ENCODE measurements at places on chromosomes 4 and X.

- no peak for DNase-seq
These were observed 328.6 kb upstream of the ARX start for GRCh38 chrX:25344161-25344936.

GRCh38 chrX:30513284-30513683, 64.3 kb downstream of the TASL start:
- DNase-seq: no peak

GRCh38 chrX:67563469-67564448, 19.9 kb downstream of the AR start:
- no peak for DNase-seq

DNA sequence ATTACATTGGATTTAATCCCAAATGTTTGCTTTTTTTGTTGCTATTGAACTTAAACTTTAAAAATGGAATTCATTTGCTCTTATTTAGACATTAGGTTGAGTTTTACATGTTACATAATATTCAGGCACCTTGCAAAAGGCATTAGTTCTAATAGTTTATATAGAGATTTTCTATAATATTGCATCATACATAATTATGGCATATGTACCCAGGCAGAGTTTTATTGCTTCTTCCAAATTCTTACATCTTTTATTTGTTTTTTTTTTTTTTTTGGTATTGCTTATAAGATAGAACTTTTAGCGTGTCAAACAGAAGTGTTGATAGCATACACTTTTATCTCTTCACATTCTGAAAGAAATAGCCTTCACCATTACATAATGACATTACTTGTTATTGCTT, 487.7 kb downstream of the GABRG1 start:
- DNase-seq: no peak

DNA sequence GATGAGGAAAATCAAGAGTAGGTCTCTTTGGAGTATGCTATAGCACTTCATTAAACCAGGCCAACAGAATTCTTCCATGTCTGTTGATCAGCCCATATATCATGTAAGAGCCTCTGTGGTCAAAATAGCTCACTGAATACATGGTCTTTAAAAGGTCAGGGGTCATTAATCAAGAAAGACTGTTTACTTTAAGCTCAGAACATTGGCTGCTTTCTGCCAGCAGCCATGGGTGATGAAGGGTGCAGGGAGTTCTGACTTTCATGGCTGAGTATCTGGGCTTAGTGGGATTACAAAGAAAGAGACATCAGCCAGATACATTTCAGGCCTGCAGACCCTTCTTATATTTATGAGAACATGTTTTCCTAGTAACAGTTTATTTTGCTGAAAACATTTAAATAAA, 7.1 kb upstream of the C4orf54 start:
- DNase-seq: no peak

DNA sequence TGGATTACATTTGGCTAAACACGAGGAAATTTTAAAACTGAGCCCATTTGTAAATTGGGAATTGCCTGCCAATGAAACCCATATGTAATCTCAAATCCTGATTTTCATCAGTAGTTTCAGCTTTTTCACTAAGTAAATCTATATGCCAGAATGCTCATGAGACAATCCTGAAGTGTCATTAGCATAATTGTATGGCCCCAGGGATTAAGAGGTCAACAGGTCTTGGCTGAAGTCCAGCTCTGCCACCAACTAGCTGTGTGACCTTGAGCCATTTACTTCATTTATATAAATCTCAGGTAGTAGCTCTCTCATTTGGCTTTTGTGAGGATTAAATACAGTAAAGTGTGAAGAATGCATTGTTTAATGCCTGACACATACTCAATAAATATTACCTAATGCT, 320.5 kb upstream of the EMCN start:
- DNase-seq: no peak

DNA sequence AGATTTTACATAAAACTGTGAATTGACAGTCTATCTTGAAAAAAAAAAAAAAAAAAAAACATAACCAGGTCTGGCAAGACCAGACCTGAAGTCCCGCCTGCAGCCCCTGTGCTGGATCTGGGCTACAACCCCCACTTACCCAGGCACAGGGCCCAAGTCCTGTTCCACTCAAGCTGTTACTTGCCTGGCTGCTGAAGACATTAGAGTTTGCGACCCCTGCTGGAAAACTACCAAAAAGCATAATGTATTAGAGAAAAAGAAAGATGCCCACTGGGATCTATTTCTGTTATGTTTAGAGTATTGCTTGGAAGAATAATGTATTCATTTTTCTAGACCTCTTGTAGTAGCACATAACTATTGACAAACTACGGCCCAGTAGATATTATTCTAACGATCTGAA, 4.7 kb downstream of the HS3ST1 start:
- DNase-seq: no peak

GRCh38 chr4:124583797-124584196, 128.7 kb downstream of the ANKRD50 start:
- DNase-seq: no peak

DNA sequence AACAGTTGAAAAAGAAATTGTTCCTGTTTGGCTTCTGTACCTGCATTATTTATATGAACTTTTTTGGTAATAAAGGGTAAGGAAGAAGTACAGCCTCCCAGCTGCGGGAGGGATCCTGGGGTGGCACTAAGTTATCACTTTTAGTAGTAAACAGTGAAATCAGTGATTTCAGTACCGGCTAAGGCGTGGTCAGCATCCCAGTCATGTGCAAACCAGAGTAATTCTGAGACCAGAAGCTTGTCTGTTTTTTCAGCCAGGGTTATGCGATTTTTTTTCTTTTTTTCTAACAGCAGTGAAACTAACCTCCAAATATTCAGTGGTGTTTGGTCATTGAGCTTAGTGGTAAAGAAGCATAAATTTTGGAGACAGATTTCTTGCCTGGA, 3.3 kb downstream of the EGF start:
- DNase-seq: no peak

DNA sequence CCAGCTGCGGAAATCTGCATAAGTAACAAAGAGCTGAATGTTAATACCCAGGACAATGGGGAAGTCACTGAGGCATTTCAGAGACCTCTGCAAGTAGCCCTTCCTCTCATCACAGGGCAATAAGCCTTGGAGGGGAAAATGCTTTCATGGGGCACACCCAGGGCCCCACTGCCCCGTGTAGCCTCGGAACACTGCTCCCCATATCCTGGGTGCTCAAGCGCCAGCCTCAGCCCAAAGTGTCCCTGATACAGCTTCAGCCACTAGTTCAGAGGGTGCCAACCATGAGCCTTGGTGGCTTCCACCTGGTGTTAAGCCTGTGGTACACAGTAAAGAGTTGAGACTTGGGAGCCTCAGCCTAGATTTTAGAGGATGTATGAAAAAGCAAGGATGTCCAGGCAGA, 402.8 kb upstream of the CXorf51A start:
- no peak for DNase-seq

DNA sequence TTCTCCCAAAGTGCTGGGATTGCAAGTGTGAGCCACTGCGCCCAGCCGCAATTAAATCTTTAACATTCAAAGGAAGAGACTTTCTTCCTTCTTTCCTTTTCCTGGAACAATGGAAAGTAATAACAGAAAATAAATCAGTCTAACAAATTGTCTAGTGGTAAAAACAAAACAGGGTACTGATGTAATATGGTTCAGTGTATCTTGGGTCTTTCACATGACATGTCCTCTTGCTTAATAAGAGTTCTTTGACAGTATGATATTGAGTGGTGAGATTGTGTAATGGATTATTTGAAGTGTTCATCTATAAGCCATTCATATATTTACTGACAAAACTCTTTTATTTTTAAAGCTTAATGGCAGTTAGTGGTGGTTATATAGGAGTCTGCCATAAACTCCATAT, 256.6 kb downstream of the SPRY1 start:
- no peak for DNase-seq

- DNase-seq: no peak
These were observed 111.2 kb downstream of the ZNF518B start for GRCh38 chr4:10346023-10346422.

- no peak for DNase-seq
These were observed 1.3 kb downstream of the SH3TC1 start for GRCh38 chr4:8200302-8200975.

DNA sequence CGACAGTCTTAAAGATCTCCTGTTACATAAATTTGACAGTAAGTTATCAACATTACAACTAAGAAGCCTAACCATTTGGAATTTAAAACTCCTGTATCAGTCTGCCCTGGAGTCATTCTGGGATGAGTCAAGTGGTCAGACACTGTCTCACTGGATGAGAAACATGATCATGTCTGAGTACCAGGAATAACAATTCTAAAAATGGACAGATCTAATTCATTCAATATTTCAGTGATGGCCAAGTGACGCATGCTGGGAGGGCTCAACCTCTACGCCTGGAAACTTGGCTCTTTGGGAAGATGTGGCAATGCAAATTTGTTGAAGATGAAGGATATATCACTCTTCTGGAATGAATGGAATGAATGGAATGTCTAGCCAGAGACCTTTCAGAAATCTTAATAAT, 1427.2 kb downstream of the STIM2 start:
- no peak for DNase-seq

DNA sequence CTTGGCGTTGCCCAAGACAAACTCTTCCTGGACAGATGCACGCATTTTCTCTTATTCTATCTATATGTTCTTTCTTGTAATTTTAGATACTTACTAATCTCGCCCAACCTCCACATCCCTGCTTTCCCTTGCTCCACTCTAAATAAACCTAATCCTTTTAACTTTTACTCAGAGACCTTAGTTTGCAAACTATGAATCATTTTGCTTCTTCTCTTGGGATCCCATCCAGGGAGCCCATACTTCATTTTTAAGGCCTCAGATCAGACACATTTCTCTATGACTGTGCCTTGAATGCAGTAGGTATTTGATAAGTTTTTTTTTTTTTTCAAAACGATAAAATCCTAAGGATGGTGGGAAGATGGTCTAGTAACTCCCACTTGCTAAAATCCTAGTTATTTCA, 353.8 kb upstream of the HAND2 start:
- no peak for DNase-seq

GRCh38 chr4:143616771-143617170, 83.7 kb downstream of the FREM3 start:
- DNase-seq: peak; percentile 45

- DNase-seq: no peak
These were observed 45.6 kb upstream of the GRID2 start for GRCh38 chr4:92257931-92258857.

GRCh38 chr4:76197971-76198410, 15.6 kb downstream of the SCARB2 start:
- no peak for DNase-seq

DNA sequence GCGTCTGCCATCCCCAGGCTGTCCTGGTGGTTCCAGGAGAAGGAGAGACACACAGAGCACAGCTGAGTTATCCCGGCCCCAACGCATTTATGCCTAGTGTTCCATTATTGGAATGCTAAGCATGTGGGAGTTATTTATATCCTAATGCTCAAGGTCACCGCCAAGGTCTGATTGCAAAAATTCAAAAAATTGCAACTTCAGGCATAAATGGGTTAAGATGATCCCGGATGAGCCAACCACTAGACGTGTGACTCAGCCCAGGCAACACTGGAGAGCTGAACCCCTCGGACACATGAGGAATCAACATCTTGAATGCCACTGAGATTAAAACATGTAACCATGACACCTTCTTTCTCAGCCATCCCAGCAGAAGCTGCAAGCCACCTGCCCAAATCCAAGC, 3.8 kb upstream of the ZCCHC4 start:
- no peak for DNase-seq

DNA sequence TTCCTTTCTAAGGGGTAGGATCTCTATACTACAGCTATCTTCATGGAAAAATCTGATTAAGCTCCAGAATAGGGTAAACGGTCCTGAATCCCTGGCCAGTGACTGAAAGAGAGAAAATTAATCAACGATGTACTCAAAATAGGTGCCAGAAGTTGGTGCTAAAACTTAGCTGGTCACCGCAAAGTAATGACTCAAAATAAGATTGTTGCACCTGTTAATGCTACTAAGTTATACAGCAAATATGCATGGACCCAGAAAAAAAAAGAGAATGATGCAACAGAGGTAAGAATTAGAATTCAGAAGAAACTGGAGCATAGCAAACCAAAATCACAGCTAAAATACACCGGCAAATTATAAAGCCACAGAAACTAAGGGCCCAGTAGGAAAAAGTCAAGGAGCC, 239.7 kb upstream of the FAM241A start:
- DNase-seq: peak; percentile 13

- DNase-seq: no peak
These were observed 1368.2 kb downstream of the STIM2 start for GRCh38 chr4:28228561-28229491.

DNA sequence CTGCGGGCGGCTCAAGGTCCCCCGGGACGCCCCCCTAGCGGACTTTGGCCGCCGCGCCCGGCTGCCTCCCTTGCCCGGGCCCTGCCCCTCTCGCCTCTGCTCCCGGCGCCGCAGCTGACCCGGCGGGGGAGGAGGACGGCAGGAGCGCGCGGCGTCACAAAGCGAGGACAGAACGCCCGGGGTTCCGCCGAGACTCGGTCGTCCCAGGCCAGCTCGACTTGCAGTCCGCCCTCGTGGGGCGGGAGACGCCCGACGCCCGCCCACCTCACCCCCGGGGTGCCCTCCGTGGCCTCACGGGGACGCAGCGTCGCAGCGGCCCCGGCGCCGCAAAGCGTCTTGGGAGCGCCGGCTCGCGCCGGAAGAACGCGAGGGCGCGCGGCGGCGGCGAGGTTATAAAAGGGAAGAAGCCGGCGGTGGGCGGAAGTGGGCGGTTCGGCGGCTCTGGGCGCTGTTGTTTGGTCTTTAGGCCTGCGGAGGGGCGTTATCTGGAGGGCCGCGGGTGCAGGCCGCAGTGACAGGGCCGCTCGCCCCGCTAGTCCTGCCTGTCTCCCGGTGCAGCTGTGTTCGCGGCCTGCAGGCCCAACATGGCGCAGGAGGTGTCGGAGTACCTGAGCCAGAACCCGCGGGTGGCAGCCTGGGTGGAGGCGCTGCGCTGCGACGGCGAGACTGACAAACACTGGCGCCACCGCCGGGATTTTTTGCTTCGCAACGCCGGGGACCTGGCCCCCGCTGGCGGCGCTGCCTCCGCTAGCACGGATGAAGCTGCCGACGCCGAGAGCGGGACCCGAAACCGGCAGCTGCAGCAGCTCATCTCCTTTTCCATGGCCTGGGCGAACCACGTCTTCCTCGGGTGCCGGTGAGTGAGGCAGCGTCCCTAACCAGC, at the start of gene CDKN2AIP:
TSS of gene CDKN2AIP (plus strand) at position 423 of the 883 bp plus-strand sequence. CDS start at position 585, 162 bp downstream.
- DNase-seq: peak; percentile 80

GRCh38 chrX:57587607-57588006, 4.2 kb upstream of the ZXDB start:
- DNase-seq: no peak

GRCh38 chr4:38820329-38821061, 15.9 kb upstream of the TLR1 start:
- DNase-seq: no peak

DNA sequence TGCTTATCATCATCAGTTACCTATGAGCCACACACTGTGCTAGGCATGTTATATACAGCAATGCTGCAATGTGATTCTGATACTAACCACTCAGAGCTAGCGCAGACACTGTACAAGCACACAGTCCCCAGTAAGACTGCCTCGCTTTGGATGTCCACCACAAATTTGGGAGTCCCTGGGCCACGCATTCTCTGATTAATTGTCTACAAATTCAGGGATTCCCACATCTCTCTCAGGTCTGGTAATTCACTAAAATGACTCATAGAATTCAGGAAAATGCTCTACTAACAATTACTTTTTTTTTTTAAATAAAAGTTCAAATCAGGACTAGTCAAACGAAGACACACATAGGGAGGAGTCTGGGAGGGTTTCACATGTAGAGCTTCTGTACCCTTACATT, 652.1 kb upstream of the AADAT start:
- DNase-seq: no peak

Measured in GM12864 (cell line).